CD8-positive, alpha-beta memory T cell (primary cell): ENCODE measurements at places on chromosomes 12 and 14. TPM values are rescaled to one million over a fixed set of nuclear protein-coding genes. Genes with fewer than 3 reads are reported as not detected.
A peak's percentile ranks its signal among the peaks of the same experiment; 100 is the strongest.

CELA1 gene
- not detected for total RNA-seq

NID2 gene
- total RNA-seq = not detected

SIRT4 gene
- 1.9 TPM for total RNA-seq

PLA2G1B gene
- not detected for total RNA-seq

- H3K27me3 ChIP-seq = no peaks in the 10 kb centered on the region
- H3K4me1 ChIP-seq = no peaks in the 10 kb centered on the region
- H3K4me3 ChIP-seq = no peak overlapping the region
- DNase-seq = no peak
- no peak overlapping the region for H3K27ac ChIP-seq
Observed at GRCh38 chr14:80570930-80571298, 359.6 kb upstream of the DIO2 start.

- no peaks in the 10 kb centered on the region for H3K4me1 ChIP-seq
- no peak overlapping the region for H3K27ac ChIP-seq
- DNase-seq = no peak
- no peak overlapping the region for H3K4me3 ChIP-seq
- H3K27me3 ChIP-seq = no peaks in the 10 kb centered on the region
Observed at GRCh38 chr12:2290091-2290490, 237.3 kb downstream of the CACNA1C start.

- peaks cover 13% of the 10 kb centered on the region for H3K4me1 ChIP-seq
- H3K4me3 ChIP-seq = peak overlapping the region; percentile 89
Observed at GRCh38 chr12:100141998-100142850, 450 bp downstream of the BLTP3B start.

GRCh38 chr14:64915797-64916196 lies 1.5 kb downstream of the CHURC1 start:
- H3K27ac ChIP-seq = no peak overlapping the region
- H3K36me3 ChIP-seq = no peaks in the 10 kb centered on the region
- H3K27me3 ChIP-seq = no peaks in the 10 kb centered on the region
- no peak for DNase-seq
- H3K4me3 ChIP-seq = peak overlapping the region; percentile 90

- H3K4me1 ChIP-seq = no peaks in the 10 kb centered on the region
- DNase-seq = no peak
- no peak overlapping the region for H3K27ac ChIP-seq
- H3K27me3 ChIP-seq = no peaks in the 10 kb centered on the region
- H3K36me3 ChIP-seq = no peaks in the 10 kb centered on the region
- H3K4me3 ChIP-seq = no peak overlapping the region
Observed at GRCh38 chr12:7610006-7610405, 55.7 kb downstream of the APOBEC1 start.

DNA sequence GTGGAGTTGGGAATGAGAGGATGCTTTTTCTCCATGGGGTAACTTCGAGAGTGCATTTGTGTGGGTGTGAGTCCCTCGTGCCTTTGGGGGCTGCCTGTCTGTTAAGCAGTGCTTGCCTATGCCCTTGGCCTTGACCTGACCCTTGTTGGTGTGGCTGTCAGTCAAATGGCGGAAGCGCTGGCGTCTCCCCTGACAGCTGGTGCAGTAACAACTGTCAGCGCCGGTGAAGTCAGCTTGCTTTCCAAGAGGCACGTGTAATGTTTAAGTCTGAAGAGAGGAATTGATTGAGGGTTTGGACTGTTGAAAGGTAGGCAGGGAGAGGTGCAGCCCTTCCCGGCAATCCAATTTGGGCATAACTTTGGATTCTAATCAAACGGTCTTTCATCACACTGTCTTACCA lies 211.3 kb downstream of the AACS start:
- DNase-seq = no peak
- no peak overlapping the region for H3K4me3 ChIP-seq
- no peak overlapping the region for H3K27ac ChIP-seq

GRCh38 chr12:76029982-76030340 lies 1.6 kb downstream of the PHLDA1 start:
- H3K27me3 ChIP-seq = no peaks in the 10 kb centered on the region
- peak overlapping the region; percentile 41 for H3K27ac ChIP-seq
- no peak for DNase-seq
- peaks cover 19% of the 10 kb centered on the region for H3K4me1 ChIP-seq
- H3K4me3 ChIP-seq = peak overlapping the region; percentile 83

DNA sequence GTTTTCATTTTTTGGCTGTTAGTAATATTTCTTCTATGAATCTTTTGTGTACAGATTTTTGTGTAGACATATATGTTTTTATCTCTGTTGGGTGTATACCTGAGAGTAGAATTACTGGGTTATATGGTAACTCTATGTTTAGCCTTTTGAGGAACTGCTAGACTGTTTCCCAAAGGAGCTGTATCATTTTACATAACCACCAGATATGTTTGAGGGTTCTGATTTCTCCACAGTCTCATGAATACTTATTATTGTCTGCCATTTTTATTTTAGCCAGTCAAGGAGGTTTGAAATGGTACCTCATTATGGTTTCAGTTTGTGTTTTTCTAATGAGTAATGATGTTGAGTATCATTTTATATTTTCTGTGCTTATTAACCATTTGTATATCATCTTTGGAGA lies 1.9 kb downstream of the PCNX4 start:
- no peak for DNase-seq
- no peak overlapping the region for H3K27ac ChIP-seq
- H3K36me3 ChIP-seq = no peaks in the 10 kb centered on the region
- H3K4me3 ChIP-seq = peak overlapping the region; percentile 90
- peaks cover 28% of the 10 kb centered on the region for H3K4me1 ChIP-seq

- no peaks in the 10 kb centered on the region for H3K27me3 ChIP-seq
- H3K4me1 ChIP-seq = no peaks in the 10 kb centered on the region
- no peaks in the 10 kb centered on the region for H3K36me3 ChIP-seq
- no peak overlapping the region for H3K4me3 ChIP-seq
Observed at GRCh38 chr12:14845350-14845750, 2.0 kb upstream of the ART4 start.

- no peaks in the 10 kb centered on the region for H3K36me3 ChIP-seq
- no peak for DNase-seq
- no peak overlapping the region for H3K4me3 ChIP-seq
Observed at GRCh38 chr12:55642267-55642666, 5.6 kb downstream of the OR10P1 start.

DNA sequence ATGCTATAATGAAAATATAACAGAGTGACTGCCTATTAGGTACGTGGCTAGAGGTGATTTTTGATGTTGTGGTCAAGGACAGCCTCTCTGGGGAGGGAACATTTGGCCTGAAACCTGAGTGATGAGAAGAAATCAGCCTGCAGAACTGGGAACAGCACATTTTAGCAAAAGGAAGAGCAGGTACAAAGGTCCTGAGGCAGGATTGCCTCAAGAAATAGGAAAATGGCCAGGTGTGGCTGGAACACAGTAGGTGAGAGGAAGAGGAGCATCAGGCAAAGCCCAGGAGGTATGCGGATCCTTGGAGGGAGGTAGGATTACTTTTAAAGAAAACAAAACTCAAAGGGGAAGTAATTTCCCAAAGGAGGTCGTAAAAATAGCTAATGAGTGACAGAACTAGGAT lies 582.9 kb downstream of the MED13L start:
- no peak overlapping the region for H3K4me3 ChIP-seq
- no peak for DNase-seq
- H3K27me3 ChIP-seq = no peaks in the 10 kb centered on the region
- H3K36me3 ChIP-seq = no peaks in the 10 kb centered on the region
- H3K4me1 ChIP-seq = no peaks in the 10 kb centered on the region

DNA sequence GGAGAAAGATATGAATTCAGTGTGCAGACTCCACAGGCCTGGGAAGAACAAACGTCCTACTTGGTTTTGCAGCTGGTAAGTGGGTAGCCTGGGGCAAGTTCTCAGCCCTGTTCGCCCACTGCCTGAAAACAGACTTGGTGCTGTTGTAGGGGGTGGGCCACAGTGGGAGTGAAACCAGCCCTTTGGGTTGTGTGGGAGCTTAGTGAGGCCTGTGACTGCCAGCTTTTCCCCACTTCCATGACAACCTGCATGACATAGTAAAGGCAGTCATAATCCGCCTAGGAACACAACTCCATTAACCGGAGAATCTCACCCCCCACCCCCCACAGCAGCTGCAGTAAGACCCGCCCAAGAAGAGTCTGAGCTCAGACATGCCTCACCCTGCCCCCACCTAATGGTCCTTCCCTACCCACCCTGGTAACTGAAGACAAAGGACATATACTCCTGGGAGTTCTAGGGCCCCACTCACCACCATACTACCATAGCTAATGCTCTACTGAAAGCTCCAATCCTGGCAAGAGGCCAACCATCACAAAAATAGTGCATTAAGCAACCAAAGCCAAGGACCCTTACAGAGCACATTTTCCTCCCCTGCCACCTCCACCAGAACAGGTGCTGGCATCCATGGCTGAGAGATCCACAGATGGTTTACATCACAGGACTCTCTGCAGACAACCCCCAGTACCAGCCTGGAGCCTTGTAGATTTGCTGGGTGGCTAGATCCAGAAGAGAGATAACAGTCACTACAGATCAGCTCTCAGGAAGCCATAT lies 39.8 kb upstream of the LMNTD1 start:
- DNase-seq = no peak
- H3K27me3 ChIP-seq = no peaks in the 10 kb centered on the region
- no peak overlapping the region for H3K27ac ChIP-seq
- peaks cover 38% of the 10 kb centered on the region for H3K4me1 ChIP-seq
- H3K36me3 ChIP-seq = no peaks in the 10 kb centered on the region
- no peak overlapping the region for H3K4me3 ChIP-seq
